CD4-positive, alpha-beta T cell (primary cell): ENCODE measurements at places on chromosomes 3 and 15.

DNA sequence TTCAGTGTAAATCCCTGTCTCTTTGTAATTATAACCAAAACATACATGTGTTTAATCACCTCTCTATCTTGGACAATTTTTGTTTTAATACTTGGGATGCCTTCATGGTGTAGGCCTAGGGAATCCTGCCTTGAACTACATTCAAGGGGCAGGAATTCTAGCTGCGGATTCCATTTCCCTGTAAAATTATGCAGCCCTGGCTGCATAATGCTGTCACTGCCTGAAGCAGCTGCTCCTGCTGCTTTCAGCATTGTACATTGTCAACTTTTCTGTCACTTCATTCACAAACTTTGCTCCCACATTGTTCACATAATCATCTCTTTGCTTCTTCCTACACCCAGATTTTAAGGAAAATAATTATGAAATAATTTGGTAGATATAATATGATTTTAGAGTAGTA lies 638.7 kb downstream of the RBMS3 start:
- DNase-seq: no peak

GRCh38 chr3:53269888-53270880 lies 14.4 kb upstream of the TKT start:
- DNase-seq: no peak

DNA sequence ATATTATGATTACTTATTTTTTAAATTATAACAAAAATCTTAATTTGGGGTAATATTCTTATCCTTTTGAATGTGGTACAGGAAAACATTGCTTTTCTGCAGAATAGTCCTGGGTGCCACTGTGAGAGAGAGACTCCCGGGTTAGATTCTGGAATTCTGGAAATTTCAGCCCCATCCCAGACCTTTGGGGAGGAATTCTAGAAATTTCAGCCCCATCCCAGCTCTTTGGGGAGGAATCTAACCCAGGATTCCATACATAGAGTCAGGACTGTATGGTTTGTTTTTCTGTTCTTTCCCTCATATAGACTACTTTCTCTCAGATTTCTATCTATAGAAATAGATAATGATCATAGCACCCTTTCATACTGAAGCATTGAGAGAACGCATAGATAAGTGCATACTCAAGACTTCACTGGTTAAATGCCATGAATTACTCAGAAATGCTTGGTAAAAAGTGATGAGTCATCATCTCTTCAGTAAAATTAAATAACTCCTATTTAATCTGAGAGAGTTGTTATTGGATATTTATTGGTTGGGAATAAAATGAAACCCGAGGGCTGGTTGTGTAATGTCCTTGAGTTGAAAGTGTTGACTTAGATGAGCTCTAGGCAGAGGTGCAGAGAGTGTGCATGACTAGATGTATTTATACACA lies 8.3 kb downstream of the EIF2AK4 start:
- no peak for DNase-seq

- no peak for DNase-seq
Observed at GRCh38 chr3:36482256-36482655, 102.0 kb downstream of the STAC start.

- DNase-seq: no peak
Observed at GRCh38 chr3:46024131-46024530, 3.2 kb downstream of the XCR1 start.

DNA sequence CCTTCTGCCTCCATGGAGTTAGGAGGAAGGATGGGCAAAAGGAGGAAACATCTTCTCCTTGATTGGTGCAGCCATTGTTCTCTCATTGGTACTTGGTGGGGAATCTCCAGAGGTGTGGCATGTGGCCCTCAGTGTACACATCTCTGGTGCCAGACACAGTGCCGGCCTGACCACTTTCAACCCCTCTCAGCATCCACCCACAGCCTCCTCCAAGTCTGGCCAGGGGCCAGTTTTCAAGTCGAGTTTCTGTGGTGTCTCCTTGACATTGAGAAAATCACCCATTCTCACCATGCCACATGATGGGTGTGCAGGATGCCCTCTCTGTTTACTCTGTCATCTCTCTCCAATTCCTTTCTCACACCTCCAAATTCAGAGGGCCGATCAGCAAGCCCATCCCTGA lies 12.8 kb upstream of the FSIP1 start:
- DNase-seq: no peak

DNA sequence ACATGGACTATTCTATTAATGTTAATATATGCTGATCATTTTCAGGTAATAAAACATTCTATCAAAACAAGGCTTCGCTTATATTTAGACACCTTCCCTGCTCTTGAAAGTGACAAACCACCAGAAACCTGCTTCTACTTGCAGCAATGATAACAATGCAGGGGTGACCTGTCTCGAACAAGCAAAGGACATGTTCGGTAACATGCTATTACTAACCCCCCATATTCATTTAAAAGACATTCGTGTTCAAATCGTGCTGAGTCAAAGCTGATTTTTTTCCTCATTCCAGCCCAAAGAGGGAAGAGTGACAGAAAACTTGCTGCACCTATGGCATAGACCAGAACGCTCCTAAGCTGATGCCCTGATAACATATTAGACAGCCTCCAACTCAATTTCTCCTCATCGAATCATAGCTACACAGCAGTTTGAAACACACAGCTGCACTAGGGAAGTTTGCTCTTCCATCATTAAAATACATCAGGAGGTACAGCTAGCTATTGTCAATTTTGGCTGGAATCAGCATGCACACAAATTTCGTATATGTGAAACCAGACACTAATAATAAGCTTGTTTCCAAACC lies 341.5 kb downstream of the FOXP1 start:
- no peak for DNase-seq
